ENCODE measurements at places on chromosomes 16 and 17.

- DNase-seq, result no peak
These were observed 12.7 kb downstream of the BPTF start for GRCh38 chr17:67837965-67838364.

DNA sequence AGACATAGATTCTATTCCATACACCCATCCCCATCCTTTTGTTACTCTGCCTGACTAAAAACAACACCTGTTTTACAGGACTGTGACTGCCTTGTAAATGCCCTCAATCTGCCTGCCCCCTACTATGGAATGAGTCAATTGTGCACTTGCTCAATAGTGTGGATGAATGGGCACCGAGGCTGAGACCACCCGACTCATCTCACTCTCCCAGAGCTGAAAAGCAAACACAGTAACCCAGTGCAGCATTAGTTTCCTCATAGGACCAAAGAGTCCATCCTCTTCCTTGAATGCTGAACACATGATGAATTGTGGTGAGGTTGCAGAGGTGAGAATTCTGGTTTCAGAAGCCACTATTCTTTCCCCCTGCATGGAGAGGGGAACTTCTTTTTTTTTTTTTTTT lies 233.7 kb downstream of the ZFHX3 start:
- DNase-seq, result no peak

- DNase-seq, result no peak
These were observed 38.2 kb downstream of the PSME3IP1 start for GRCh38 chr16:57147381-57148221.

DNA sequence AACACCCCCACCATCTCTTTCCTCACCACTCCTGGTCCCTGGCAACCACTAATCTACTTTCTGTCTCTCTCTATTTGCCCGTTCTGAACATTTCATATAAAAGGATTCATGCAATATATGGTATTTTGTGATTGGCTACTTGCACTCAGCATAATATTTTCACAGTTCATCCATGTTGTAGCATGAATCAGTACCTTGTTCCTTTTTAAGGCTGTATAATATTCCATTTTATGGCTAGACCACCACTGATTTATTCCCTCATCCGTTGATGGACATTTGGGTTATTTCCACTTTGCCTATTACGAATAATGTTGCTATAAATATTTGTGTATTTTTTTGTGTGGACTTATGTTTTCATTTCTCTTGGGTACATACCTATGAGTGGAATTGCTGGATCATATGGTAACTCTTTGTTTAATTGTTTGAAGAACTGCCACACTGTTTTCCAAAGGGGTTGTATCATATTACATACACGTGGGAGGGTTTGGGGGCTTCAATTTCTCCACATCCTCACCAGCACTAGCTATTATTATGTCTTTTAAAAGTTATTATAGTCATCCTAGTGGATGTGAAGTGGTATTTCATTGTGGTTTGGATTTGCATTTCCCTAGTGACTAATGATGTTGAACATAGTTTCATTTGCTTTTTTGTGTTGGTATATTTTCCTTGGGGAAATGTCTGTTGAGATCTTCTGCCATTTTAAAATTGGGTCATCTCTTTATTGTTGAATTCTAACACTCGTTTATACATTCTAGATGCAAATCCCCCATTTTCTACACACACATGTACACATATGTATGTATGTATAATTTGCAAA lies 26.3 kb downstream of the SEC14L5 start:
- DNase-seq, result no peak

DNA sequence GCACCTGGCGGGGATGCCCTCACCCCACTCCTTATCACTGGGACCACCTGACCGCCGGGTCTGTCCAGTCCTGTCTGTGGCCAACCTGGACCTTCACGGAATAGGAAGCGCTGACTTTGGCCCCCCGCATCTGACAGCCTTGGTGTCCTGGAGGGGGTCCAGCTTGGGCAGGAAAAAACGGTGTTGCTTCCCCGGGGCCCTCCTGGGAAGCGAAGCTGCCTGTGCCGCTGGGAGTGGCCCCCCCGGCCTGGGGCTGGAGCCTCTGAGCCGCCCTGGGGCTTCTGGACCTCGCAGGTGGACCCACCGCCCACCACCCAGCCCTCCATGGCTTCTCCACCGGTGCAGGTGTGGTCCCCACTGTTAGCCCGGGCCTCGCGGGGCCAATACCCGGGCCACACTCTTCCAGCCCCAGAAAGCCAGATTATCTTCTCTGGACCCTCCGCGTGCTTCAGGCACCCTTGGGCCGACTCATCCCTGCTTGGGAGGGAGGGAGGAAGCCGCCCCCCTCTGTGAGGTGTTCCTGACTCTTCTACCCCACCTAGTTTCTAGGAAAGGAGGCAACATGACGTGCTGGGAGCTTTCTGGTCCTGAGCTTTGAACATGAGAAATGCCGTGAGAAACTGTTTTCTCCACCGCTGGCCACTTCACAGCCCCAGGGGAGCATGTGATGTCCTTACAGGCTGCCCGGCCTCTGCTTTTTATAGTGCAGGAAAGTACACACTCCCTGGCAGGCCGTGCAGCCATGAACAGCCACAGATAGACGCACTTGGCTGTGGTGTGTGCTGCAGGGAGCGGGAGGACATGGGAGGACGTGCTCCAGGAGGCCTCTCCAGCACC lies 1.1 kb downstream of the C1QTNF1 start:
- DNase-seq, result no peak

- DNase-seq, result no peak
These were observed 96.5 kb downstream of the WSCD1 start for GRCh38 chr17:6166492-6167179.

- DNase-seq, result no peak
These were observed 53.1 kb downstream of the MRC2 start for GRCh38 chr17:62680541-62681052.

DNA sequence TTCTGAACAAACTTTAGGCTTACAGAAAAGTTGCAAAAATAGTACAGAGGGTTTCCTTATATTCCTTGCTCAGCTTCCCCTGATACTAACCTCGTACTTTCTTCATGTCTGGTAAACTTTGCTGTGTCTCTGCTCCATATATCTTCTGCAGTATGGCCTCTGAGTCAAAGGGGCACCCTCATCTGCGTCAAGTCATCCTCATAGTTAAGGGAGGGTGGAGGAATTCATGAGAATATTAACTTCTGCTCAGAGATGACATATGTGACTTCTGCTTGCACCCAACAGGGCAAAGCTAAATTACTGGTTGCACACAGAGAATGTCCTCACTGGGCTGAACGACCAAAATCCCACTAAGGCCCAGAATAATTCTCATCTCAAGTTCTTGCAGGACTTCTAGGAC lies 4.3 kb upstream of the CCL7 start:
- DNase-seq, result no peak

DNA sequence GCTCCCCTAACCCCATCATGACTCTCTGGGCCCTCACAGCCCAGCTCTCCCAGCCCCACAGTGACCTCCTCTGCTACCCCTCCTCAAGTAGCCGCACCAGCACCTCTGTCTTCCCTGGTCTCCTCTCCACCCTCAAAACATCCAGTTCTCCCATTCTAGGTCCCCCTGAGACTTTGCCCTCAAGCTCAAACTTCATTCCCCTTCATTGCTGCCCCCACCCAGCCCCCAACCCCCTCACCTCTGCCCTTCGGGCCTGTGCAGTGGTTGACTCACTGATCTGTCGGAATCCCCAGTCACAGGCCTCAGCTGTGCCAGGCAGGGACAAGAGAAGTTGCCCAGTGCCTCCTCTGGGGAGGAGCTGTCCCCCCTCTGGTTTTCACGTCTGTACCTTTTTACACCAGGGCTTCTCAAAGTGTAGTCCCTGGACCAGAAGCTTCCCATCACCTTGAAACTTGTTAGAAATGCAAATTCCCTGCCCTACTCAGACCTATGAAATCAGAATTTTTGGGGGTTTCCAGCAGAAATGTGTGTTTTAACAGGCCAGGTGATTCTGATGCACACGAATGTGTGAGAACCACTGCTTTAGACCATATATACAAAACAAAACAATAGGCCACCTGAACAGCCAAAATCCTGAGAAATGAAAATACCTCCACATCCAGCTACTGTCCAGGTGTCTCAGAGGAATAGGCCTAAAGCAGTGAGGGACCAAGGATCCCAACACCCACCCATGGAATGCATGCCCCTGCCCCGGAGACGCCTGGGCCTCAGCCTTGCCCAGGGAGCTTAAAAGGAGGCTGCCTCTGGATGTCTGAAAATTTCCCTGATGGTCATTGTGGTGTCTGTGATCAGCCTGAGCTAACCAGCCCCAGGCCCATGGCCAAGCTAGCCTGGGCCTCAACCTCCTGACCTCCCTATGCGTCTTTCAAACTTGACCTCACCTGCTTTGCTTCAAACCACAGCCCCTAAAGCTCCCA lies 853 bp upstream of the DOK4 start:
- no peak for DNase-seq

DNA sequence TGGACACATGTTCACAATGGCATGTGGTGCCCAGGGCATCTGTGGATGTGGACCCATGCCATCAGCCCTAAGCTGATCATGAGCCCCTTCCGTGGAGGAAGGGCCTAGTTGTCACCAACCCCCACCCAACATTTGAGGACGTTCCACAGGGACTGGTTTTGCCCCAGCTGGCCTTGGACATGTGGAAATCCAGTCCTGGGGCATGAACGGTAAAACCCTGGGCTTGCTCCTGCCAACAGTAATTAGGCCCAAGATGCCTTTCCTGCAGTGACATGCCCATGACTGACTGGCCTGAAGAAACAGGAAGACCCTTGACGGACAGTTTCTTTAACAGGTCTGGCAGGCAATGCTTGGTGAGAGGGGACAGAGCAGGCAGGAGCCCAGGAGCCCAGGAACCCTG lies 7.7 kb downstream of the TNS4 start:
- no peak for DNase-seq

DNA sequence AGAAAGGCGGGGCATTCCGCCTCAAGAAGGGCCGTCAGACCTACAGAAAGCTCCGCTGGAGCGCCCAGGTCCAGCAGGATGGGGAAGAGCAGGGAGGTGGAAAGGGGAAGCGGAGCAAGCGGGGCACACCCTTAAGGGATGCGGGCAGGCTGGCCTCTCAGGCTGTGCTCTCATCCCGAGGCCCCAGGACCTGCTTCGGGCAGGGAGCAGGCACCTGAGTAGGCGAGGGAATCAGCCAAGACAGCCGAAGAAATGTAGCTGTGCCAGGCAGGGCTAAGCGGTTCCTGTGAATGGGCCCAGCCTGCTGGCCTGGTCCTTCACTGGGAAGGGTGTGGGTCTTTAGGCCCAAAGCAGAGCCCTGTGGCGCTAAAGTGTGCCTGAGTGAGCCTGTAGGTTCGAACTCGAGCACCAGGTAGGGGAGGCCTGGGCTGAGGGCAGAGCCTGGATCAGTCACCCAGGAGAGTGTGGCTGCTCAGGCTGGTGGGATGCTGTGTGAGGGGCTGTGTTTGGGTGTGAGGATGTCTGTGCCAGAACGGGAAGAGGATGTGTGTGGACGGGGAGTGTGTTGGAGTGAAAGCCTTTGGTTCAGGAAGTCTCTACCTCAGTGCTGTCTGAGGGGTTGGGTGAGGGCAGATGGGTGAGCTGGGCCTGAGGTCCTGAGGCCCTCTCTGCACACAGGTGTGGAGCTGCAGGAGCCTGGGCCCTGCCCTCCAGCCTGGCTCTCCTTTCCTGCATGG lies 3.3 kb downstream of the TBX4 start:
- DNase-seq, result no peak

- no peak for DNase-seq
These were observed 510.7 kb downstream of the MAF start for GRCh38 chr16:79089735-79090284.

DNA sequence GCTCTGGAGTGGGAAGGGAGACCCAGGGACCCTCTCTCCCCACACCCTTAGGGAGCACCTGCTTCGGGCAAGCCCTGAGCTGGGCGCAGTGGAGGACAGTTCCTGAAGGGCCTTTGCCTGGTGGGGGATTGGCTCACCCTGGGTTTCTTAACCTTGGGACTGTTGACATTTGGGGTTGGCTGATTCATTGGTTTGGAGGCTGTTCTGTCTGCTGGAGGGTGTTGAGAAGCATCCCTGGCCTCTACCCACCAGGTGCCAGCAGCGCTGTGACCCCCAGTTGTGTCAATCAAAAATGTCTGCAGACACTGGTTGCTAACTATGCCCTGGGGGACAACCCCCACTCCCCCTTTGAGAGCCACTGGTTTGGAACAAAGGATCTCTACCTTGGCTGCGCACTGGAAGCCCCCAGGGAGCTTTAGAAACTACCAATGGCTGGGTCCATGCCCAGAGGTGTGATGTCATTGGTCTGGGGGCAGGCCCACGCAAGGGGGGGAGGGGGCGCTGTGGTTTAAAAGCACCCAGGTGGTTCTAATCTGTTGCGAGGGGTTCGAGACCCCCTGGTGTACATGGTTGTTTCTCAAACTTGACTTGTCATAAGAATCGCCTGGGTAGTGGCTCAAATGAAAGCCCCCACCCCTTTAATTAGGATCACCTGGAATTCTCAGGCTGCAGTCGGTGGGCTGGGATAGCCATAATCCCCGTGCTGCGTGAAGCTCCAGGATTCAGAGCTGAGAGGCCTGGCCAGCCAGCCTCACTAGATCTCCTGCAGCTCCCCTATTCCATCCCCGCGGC lies 151.9 kb upstream of the GSE1 start:
- no peak for DNase-seq

DNA sequence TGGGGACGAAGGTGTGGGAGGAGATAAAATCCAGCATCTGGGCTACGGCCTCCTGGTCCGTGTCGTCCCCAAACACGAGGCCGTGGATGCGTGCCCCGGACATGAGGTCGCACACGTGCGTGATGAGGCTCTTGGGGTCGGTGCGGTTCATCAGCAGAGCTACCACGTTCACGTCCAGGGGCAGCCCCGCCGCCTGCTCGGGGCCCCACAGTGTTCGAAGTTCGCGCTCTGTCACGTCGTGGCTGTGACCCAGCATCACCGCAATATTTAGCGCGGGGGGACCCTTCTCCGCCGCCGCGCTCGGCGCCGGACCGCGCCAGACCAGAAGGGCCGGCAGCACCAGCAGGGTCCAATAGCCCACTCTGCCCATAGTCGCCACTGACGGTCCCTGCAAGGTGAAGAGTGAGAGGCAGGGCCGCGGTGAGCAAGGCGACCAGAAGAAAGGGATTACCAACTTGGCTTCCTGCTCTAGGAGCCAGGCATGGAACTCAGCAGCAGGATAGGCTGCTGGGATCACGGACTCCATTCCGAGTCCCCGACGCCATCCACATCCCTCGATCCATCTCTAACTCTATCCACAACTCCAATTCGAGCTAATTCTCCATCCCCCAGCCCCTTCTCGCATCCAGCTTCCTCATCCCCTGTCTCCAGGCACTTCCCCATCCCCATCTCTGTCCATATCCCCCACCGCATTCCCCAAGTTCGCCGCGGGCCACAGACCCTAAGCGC lies 2.0 kb downstream of the GRIN2A start:
- no peak for DNase-seq

All from erythroblast (primary cell).